ENCODE measurements at places on chromosomes 6 and 20. TPM values are rescaled to one million over a fixed set of nuclear protein-coding genes. Genes with fewer than 3 reads are reported as not detected.
A peak's percentile ranks its signal among the peaks of the same experiment; 100 is the strongest.

SLC35F1 gene
- 2.7 TPM for total RNA-seq

TNNC2 gene
- not detected for total RNA-seq

SLPI gene
- 431 TPM for total RNA-seq

VWA7 gene
- 0.74 TPM for total RNA-seq

LRRC1 gene
- total RNA-seq: 52.5 TPM

OXT gene
- not detected for total RNA-seq

DSTN gene
- 326 TPM for total RNA-seq

BPIFB2 gene
- total RNA-seq: not detected

HSD17B8 gene
- 17.7 TPM for total RNA-seq

GTSF1L gene
- not detected for total RNA-seq

SYNGAP1 gene
- 16.0 TPM for total RNA-seq

SRMS gene
- total RNA-seq: not detected

BNIP5 gene
- total RNA-seq: not detected

GRCh38 chr20:408843-409696 lies 971 bp downstream of the RBCK1 start:
- no peak for DNase-seq

- DNase-seq: no peak
Measured at GRCh38 chr6:134703206-134703605, 246.7 kb downstream of the ALDH8A1 start.

- no peak for DNase-seq
Measured at GRCh38 chr6:123640567-123641187, 3.9 kb upstream of the TRDN start.

DNA sequence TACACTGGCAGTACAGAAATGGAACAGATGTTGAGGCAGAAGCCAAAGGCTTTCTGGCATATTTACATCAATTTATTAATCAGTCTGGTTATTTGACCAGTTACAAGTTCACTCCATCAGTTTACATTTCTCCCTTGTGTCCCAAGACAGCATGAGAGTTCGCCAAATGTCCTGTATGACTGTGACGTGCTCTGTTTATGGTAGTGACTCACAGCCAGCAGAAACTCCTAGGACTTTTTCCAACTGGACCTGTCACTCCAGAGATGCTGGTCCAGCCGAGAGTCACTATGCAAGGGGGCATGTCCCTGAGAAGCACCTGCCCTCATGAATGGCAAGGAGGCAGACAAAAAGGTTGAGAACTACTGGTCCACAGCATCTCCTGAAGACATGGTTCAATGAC lies 160.0 kb downstream of the LRFN2 start:
- no peak for DNase-seq

- peak; percentile 58 for DNase-seq
Measured at GRCh38 chr6:169388395-169389166, 134.9 kb upstream of the THBS2 start.

DNA sequence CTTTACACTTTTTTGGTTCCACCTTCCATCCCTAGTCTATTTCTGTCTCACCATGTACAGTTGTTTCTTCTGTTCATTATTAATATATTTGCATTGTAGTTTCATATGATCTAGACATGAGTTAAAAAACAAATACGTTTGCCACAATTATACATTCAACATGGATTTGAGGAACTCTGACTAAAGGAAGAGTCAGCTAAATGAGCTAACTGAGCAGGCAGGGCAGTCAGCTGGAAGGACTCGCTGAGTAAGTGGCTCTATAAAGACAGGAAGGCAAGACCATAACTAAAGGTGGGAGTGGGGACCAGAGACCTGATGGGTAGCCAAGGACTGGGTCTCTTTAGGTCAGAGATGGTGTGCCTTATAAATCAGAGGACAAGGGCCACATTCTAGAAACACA lies 26.3 kb downstream of the TMX4 start:
- no peak for DNase-seq

DNA sequence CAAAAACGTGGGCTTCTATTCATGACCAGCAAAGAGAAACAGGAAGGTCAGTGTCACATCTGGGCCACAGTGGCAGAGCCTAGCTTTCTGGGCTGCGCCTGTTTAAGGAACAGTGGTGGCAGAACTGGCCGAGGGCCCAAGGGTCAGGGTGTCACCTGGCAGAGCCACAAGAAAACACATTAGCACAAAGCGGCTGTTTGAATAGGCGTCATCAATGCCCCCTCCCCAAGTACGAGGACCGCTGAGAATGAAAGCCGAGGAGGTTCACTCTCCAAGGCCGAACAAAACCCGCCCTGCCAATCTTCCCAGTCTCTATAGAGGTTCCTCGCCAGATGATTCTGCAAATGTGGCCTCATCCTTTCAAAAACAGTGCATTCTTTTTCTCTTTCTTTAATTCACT lies 125.2 kb upstream of the TRAF3IP2 start:
- no peak for DNase-seq

DNA sequence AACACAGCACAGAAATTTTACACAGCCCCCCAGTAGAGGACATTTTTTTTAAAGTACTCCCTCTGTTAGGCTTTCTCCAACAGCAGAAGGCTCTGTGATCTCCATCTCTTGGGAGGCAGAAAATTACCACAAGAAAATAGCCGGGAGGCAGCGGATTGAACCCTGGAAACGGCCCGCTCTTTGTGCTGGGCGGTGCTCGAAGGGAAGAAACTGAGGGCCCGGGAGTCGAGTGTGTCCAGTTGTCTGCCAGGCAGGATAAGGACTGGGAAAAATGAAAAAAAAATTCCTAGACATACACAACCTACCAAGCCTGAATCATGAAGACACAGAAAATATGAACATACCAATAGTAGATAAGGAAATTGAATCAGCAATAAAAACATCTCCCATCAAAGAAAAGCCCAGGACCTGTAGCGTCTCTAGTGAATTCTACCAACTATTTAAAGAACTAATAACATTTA lies 31.5 kb downstream of the POM121L2 start:
- DNase-seq: no peak

DNA sequence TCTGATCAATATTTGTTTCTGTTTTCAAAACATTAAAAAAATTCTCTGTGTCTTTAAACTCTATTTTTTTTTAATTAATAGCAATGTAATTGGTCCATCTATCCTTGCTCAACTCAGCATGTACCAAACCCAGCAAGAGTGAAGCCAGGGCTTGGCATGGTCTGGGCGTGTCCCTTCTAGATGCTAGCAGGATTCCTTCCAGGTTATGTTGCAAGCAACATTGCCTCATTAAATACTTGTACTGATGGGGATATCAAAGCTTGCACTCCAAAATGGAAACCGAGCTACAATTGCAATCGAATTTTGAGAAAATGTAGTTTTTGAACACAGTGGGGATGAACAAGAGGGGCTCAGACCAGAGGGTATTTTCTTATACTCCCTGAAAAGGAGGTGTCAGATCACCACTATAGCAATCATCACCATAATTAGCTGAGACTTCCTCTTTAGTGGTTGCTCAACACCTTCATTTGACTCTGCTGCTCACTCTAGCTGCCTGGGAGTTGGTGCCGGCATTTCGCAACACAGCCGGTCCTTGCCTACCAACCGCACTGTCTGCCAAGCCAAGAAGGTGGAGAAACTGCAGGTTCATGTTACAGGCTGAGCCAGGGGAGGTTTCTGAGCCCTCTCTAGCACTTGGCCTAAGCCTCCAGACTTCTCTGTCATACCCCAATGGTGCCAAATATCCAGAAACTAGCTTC lies 67.8 kb upstream of the RALGAPA2 start:
- DNase-seq: no peak

- no peak for DNase-seq
Measured at GRCh38 chr6:153858529-153858928, 180.5 kb upstream of the OPRM1 start.

GRCh38 chr20:18566892-18567738 lies at the start of gene SMIM26:
Gene SMIM26, plus strand, starts transcription at chr20:18567432. Its CDS starts 47 bp downstream, at chr20:18567479.
- peak; percentile 94 for DNase-seq

DNA sequence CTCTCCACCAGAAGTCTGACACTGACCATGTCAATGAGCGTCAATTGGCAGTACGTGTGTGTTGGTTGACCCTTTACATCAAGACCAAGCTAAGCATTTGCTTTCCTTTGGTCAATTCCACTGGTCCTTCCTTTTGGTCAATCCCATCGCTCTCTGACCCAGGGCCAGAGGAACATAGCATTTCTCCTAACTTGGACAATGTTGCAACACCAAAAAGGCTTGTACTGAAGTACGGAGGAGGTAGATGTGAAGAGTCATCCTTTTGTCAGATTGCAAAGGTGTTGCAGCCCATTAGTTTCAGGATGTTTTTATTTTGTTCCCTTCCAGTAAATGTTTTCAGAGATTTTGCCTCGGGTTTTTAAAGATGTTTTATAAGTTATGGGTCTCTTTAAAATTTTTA lies 24.6 kb downstream of the EDN1 start:
- peak; percentile 55 for DNase-seq

GRCh38 chr20:831956-832355 lies 1.6 kb upstream of the FAM110A start:
- no peak for DNase-seq

- no peak for DNase-seq
Measured at GRCh38 chr6:30742316-30743098, at the start of gene FLOT1. Gene FLOT1, minus strand, starts transcription at chr6:30742687. Its CDS starts 498 bp downstream, at chr6:30742189.

- no peak for DNase-seq
Measured at GRCh38 chr20:50517817-50518154, 7.6 kb downstream of the PTPN1 start.

- no peak for DNase-seq
Measured at GRCh38 chr6:12806796-12807195, 90.2 kb downstream of the PHACTR1 start.

DNA sequence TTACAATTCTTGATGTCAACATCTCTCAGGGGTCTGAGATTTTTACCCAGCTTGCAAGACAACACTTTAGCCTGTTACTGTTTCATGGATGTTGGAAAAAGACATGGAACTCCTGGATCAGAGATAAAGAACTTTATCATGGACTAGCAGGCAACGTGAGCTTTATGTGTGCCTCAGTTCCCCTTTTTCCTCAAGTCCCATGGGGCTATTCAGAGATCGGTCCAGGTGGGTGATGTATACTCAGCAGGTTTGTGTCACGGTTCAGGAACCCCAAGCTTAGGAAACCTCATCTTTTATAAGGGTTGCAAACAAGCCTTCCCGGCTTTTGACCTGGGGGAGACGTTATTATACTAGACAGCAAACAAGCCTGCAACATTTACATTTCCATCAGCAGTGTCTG lies 15.0 kb downstream of the AFG1L start:
- DNase-seq: no peak

DNA sequence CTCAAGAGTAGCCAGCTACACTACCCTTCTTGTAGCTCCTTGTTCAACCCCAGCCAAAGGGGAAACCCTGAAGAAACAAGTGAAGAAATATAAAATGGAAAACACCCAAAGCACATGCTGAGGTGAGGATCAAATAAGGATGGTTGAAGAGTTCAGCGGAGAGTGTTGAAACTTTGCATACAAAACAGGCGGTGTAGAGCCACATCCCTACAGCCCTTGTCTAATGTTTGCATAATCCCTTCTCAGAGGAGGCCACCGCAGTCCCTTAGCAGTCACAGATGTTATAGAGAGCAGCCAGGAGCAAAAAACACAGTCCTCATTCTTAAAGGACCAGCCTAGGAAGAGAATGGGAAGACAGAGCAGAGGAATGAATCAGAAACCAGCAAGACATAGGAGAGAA lies 350.7 kb upstream of the SASH1 start:
- no peak for DNase-seq

DNA sequence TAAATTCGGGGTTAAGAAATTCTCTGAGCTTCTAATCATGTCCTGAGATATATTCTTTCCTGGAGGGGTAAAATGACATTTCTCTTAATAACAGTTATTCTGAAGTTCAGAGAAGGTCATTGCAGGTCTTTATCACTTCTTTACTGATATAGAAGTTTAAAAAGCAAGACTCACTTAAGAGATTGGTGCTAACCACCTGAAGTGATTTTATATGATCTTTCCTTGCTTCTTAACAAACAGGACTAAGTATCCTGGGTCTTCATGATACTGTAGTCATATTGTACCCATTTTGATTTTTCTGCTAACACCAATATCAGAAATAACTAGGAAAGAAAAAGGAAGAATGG lies 39.3 kb upstream of the PRDM1 start:
- DNase-seq: no peak

DNA sequence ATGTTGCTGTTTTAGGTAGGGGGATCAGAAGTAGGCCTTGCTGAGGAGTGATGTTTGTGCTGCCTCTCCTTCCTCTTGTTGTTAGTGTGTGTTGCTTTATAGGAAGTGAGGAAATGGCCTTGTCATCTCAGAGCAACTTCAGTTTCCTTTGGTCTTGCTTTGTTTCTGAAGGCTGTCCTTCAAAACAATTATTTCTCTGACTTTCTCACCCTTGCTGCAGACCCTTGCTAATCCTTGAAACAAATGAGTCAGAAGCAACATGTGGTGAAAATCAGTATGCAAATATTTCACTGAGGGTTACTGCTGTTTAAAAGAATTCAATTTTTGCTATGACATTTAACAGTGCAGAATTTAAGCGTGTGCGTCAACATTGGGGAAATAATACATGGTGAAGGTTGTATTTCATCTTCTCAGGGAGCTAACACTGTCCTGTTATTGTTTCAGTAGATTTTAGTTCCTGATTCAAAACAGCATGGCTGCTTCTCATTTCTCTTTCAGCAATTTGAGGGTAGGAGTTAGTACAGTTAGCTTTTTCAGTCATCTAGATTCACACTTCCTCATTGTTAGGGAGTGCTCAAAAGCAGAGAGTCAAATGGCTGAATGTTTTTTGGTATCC lies 13.8 kb downstream of the RNF144B start:
- DNase-seq: no peak

- peak; percentile 20 for DNase-seq
Measured at GRCh38 chr6:166279393-166279679, 28.9 kb downstream of the PRR18 start.

DNA sequence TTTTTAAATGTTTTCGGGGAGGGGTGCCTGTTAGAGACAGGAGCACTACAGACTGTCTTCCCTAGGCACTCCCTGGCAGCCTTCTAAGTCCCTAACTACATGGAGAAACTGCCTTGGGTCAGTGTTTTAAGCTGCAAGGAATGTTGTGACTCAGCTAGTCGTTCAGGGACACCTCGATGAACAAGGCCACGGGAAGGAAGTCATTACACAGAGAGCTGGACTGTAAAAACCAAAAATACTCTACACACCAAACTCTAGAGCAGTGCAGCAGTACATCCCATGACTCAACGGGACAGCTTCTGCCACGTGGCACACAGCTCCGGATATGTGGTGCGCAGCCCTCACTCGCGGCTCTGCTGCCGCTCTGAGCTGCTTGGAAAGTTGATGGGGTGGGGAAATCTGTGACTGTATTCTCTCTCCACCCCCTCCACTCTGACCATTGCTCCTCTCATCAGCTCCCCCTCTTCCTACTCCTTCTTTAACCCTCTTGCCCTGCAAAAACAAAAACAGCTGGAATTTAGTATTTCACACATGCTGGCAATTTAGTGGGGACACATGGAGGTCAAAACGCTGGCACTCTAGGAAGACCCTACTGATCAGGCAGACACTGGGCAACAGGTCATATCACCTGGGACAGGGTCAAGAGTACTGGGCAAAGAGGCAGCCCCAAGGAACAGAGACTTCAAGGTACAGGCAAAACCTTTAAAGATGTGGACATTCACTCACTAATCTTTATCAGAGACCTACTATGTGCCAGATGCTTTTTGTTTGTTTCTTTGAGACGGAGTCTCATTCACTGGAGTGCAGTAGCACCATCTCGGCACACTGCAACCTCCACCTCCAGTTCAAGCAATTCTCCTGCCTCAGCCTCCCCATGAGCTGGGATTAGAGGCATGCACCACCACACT lies 10.9 kb upstream of the LPIN3 start:
- DNase-seq: no peak

Data from vagina (tissue), 2 donors.